ENCODE measurements at places on chromosomes 2 and 18.
A peak's percentile ranks its signal among the peaks of the same experiment; 100 is the strongest.

DNA sequence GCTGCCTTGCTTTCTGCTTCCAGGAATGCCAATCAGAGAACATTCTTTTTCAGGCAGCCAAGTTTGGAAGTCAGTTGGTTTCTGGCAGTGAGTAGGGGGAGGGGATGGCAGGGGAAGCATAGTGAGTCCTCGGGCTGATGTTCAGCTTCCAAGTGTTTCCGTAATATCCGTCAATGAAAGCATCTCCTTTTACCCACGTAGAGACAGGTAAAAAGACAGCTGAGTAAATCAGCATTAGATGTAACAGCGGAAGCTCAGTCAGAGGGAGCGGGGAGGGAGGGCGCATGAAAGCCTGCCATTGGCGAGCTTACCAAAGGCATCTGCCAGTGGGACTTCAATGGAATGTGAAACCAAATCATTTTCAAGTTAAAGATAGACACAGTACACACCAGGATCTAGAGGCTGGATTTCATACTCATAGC lies 117.1 kb upstream of the DTNA start:
- peak; percentile 74 for DNase-seq

- no peak for DNase-seq
These were observed 147.3 kb downstream of the GREB1L start for GRCh38 chr18:21389283-21389682.

- peak; percentile 82 for DNase-seq
These were observed 1.6 kb upstream of the NFE2L2 start for GRCh38 chr2:177265824-177266817.

DNA sequence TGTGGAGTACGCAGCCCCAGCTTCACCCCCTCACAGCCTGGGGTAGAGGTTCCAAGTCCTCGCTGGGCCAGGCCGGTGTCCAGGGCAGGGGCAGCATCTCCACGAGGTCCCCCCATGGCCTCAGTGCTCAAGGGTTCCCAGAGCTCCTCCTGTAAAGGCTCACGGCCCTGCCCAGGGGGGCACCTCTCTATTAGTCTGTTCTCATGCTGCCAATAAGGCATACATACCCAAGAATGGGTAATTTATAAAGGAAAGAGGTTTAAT lies 38.8 kb downstream of the TDRD15 start:
- no peak for DNase-seq

DNA sequence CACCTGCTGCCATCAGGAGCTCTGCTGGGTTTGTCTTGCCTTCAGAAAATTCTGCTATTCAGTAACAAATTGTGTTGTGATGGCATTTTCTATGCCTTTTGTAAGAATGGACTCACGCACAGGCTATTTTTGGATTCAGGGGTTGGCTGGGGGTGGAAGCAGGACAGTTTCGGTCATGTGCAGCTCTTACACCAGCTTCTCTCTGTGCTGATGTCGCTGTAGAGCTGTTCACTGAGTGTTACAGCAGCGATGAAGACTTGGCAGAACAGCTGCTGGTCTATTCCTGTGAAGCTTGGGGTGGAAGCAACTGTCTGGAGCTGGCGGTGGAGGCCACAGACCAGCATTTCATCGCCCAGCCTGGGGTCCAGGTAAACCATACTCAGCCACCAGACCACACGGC lies 49.2 kb downstream of the TRPM8 start:
- no peak for DNase-seq

GRCh38 chr2:777546-777945 lies 100.3 kb upstream of the TMEM18 start:
- no peak for DNase-seq

GRCh38 chr2:159976527-159977160 lies 85.8 kb downstream of the PLA2R1 start:
- DNase-seq, result no peak

GRCh38 chr18:55321265-55322177 lies 266.5 kb downstream of the TCF4 start:
- DNase-seq, result peak; percentile 95

GRCh38 chr2:47091118-47091517 lies 64.0 kb downstream of the STPG4 start:
- DNase-seq, result peak; percentile 58

GRCh38 chr2:28411166-28411755 lies 18.6 kb downstream of the FOSL2 start:
- DNase-seq, result no peak

- no peak for DNase-seq
These were observed 11.8 kb downstream of the UCN start for GRCh38 chr2:27296481-27296880.

DNA sequence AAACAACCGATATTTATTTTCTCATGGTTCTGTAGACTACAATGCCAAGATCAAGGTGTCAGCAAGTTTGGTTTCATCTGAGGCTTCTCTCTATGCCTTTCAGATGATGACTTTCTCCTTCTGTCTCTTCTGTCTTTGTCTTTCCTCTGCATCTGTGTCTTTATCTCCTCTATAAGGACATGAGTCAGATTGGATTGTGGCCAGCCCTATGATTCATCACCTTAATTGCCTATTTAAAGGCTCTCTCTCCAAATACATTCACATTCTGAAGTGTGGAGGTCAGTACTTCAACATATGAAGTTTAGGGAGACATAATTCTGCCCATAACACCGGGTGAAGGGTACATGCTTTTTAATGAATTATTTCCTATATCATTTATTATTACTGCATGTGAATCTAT lies 71.2 kb upstream of the CNTNAP5 start:
- peak; percentile 37 for DNase-seq

- DNase-seq, result no peak
These were observed 4.6 kb upstream of the ADD2 start for GRCh38 chr2:70772486-70773155.

DNA sequence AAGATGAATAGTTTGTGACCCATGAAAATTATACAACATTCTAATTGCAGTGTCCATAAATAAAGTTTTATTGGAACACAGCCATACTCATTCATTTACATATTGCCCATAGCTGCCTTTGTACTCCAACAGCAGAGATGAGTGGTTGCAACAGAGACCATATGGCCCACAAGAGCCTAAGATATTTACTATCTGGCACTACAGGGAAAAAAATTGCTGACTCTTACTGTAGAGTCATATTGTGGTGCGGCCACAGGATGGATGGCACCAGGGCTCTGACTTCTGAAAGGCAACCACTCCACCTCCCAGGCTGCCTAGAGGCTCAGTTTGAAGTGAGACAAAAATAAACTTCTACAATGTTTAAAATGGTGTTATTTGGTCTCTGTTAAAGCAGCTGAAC lies 404.0 kb upstream of the ATP5MC3 start:
- no peak for DNase-seq

- no peak for DNase-seq
These were observed 87.0 kb upstream of the RTN4 start for GRCh38 chr2:55137024-55137958.

GRCh38 chr2:36489281-36489680 lies 108.7 kb downstream of the FEZ2 start:
- peak; percentile 65 for DNase-seq

DNA sequence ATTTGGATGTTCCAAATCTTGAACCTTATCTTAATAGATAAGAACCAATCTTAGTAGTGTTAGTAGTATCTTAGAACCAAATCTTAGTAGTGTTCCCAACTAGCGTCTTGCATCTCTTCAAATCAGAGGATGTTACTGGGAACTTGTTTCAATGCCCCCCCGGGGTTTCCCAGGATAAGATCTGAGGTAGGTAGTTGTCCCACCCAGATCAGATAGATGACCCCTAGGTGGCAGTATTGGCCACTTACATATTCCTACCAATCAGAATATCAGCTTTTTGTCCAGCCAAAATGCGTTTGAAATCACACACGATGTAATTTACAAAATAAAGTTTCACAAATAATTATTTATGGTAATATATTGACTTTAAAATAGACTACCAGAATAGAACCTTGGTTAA lies 314.8 kb downstream of the MBD2 start:
- DNase-seq, result peak; percentile 8

- no peak for DNase-seq
These were observed 54.2 kb upstream of the ACSL3 start for GRCh38 chr2:222806526-222807137.

- DNase-seq, result no peak
These were observed 36.0 kb downstream of the ATIC start for GRCh38 chr2:215347878-215348277.

GRCh38 chr2:204021290-204022081 lies 84.9 kb downstream of the ICOS start:
- peak; percentile 14 for DNase-seq

GRCh38 chr2:128422571-128422970 lies 103.9 kb upstream of the HS6ST1 start:
- DNase-seq, result peak; percentile 73

- DNase-seq, result no peak
These were observed 16.6 kb downstream of the INPP5D start for GRCh38 chr2:233076749-233077148.

- DNase-seq, result no peak
These were observed 13.1 kb downstream of the PIEZO2 start for GRCh38 chr18:11136241-11136640.

- DNase-seq, result peak; percentile 68
These were observed 183.3 kb downstream of the ASXL3 start for GRCh38 chr18:33761363-33761762.

DNA sequence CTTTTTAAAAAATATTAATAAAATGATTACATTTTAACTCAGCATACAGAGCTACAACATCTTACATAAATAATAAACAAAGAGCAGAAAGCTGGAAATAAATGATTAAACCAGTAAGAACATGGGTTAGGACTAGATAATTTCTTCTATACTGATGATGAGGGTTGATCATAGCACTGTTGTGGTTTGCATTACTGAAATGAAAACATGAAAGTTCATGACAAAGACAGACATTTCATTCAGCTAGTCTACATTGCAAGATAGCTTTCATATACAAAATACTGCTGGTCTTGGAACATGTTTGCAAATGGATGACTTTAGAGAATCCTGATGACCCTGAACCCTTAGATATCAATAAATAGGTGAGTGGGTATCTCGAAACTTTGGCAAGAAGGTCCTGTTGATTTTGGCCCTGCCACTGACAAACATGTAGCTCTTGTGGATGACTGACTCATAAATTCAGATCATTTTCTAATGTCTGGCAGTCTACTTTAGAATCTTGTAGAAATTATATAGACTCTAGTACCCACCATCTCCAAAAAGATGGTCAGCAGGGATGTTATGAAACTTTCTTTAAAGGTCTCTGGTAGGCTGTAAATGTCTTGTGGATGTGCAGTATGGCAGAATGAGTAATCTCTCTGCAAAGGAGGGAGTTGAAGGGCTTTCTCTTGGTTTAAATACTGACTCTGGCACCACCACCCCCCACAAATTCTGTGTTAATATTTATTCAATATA lies 15.5 kb upstream of the CDC42EP3 start:
- no peak for DNase-seq

DNA sequence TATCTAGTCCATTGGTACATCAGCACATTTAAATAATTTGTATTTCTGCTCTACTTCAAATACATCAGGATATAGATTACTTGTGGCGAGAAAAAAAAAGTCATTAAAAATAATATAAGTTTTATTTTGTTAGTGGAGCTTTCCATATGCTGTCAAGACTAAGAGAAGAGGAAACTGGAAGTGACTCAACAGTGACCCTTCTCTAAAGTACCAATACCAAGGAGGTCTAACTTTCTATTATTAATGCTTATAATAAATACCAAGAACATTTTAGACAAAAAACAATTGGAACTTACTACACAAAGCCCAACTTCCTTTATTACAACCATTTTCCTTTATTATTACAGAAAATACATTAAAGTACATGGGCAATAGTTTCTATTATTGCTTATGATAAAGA lies 39.8 kb downstream of the TTR start:
- no peak for DNase-seq

GRCh38 chr2:216233281-216233995 lies 124.3 kb downstream of the XRCC5 start:
- DNase-seq, result no peak

DNA sequence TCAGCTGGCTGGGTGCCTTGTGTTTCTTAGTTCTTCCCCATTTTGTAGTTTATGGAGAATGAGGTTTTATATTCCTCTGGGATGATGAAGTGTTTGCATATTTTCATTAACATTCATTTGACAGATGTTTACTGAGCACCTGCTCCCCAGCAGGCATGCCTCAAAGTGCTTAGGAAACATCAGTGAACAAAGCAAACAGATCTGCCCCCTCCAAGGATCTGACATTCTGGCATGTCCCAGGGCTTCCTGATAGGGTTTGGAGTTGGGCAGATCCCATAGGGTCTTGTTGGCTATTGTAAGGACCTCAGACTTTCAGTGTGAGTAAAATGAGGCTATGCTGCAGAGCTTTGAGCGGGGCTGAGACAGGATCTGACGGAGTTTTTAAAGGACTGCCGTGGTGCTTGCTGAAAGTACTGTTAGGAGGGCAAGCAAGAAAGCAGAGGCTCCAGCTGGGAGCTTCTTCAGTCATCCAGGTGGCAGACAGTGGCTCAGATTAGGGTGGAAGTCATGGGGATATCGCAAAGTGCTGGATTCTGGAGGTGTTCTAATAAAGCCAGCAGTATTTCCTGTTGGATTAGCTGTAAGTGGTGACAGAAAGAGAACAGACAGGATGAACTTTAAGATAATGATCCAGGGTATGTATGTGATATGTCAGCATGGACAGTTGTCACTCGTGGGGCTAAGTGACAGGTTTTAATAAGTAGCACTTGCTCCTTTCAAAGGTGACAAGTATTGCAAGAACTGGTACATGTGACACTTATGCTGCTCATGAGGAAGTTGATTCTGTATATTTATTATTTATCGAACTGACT lies 11.3 kb upstream of the IAH1 start:
- no peak for DNase-seq

GRCh38 chr2:239193925-239194677 lies 206.7 kb downstream of the HDAC4 start:
- DNase-seq, result no peak

DNA sequence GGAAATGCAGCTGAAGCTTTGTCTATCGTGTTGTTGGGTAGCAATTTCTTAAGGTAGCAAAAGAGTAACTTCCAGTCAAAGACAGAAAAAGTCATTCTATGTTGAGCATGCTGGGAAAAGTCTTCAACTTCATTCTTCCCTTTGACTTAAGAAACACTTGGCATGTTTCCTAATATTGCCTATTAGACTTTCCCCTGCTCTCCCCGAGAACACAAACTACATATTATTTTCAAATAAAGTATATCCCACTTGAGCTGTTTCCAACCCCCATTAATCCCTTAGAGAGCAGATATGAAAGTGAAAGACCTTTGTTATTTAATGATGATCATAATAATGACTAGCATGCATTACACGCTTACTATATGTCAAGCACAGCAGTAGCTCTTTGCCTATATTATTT lies 136.0 kb upstream of the SPOPL start:
- DNase-seq, result peak; percentile 34

GRCh38 chr2:26458365-26459042 lies 19.4 kb downstream of the OTOF start:
- DNase-seq, result no peak

GRCh38 chr18:71115261-71115660 lies 826.4 kb downstream of the SOCS6 start:
- no peak for DNase-seq

- peak; percentile 16 for DNase-seq
These were observed 44.7 kb downstream of the NEDD4L start for GRCh38 chr18:58088691-58089065.

DNA sequence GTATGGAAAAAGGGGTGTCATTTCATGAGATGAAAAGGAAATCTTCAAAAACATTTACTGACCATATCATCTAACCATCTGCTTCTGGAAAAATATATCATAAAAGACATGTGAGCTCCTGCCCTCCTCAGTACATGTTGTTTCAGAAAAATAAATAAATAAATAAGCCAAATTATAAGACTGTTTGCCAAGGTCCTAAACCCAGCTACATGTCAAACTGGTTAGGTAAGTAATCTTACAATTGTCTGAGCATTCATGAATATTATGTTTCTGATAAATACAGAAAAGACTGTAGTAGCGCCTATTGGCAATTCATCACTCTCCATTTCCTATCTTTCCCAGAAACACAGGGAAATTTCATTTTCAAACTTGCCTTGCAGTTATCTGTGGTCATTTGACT lies 138.9 kb upstream of the SETBP1 start:
- no peak for DNase-seq
